Mucosa of descending colon (tissue), 3 donors: ENCODE measurements at places on chromosomes 3 and 15.
A peak's percentile ranks its signal among the peaks of the same experiment; 100 is the strongest.

DNA sequence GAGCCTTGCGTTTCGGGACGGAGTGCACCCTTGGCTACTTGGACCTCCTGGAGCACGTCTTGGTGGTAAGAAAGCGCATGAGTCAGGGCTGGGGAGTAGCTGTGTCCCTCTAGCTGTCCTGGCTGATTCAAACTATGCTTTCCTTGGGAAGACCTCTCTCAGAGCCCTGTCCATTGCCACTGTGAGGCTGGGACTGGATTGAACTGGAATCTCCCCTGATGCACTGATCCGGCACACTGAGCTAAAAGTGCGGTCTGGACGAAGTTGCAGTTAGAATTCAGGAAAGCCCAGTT, 232.6 kb upstream of the TPM1 start:
- no peak for DNase-seq

DNA sequence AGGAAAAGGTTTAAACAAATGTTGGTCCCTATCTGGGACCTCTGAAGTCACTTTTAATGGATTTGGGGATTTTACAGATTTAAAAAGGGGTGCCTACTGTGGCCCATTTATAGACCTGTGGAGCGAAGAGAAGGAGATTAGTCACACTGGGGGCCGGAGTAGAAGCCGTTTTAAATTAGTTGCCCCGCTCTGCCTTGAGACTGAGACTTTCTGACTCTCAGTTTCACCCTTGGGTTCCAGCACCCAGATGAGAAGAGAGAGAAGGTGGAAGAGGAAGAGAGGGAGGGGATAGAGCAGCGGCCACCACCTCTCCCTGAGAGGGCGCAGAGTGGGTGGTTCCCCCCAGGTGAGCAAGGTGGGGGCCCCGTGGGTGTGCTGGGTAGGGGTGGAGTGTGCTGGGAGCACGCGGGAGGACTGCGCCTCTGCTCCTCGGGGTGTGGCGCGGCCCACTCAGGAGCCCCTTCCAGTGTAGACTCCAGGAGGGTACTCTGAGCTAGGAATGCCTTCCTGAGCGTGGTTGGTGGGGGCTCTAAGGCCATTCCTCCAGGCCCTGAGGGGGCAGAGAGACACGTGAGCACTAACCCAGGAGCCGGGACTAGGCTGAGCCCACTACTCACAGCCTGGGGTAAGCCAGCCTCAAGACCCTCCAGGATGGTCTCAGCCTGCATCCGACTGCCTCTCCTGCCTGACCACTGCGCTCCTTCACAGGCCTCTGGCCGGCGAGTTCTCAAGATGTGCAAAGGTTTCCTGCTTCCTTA, 32.6 kb upstream of the RAB6B start:
- DNase-seq: no peak

- DNase-seq: no peak
Measured at GRCh38 chr3:119221779-119222320, 18.8 kb downstream of the B4GALT4 start.

DNA sequence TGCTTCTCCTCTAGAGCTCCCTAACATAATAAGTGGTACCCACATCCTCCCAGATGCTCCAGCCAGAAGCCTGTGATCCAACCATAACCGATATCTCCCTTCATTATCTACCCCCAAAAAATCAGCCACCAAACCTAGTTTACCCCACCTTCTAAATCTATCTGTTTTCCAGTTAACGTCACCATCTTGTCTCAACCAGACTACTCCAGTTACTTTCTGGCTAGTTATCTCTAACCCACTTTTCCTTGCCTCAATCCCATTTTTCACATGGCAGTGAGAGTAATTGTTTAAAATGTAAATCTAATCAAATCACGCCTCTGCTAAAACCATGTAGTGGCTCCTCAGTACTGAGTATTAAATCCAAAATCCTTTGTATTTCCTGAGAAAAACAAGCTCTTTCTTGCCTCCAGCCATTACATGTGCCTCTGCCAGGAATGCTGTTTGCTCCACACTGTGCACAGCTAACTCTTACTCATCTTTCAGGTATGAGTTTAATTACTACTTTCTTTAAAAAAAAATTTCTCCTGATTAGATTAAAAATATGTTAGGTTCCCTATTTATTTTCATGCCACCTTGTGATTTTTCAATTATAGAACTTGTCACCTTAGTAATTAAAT, 15.4 kb downstream of the CCDC54 start:
- no peak for DNase-seq

GRCh38 chr15:75545064-75545463, 34.1 kb downstream of the PTPN9 start:
- DNase-seq: no peak

DNA sequence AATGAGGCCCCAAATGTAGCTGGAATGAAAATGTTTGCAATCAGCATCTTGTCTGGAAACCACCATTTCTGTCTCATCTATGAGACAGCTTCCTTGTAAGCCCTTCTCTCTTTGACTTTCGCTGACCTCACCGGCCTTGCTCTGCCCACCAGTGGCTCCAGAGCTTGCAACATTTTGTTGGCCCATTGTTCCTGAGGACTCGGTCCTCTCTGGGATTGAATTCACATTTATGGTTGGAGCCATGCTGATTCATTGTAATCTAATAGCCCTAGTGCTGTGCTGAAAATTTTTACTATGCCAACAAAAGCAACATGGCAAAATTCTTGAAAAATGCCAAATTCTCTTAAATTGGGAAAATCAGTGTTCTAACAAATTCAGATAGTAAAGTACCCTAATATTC, 37.2 kb downstream of the ABHD5 start:
- DNase-seq: no peak

- no peak for DNase-seq
Measured at GRCh38 chr3:51373658-51374421, 11.3 kb upstream of the MANF start.

DNA sequence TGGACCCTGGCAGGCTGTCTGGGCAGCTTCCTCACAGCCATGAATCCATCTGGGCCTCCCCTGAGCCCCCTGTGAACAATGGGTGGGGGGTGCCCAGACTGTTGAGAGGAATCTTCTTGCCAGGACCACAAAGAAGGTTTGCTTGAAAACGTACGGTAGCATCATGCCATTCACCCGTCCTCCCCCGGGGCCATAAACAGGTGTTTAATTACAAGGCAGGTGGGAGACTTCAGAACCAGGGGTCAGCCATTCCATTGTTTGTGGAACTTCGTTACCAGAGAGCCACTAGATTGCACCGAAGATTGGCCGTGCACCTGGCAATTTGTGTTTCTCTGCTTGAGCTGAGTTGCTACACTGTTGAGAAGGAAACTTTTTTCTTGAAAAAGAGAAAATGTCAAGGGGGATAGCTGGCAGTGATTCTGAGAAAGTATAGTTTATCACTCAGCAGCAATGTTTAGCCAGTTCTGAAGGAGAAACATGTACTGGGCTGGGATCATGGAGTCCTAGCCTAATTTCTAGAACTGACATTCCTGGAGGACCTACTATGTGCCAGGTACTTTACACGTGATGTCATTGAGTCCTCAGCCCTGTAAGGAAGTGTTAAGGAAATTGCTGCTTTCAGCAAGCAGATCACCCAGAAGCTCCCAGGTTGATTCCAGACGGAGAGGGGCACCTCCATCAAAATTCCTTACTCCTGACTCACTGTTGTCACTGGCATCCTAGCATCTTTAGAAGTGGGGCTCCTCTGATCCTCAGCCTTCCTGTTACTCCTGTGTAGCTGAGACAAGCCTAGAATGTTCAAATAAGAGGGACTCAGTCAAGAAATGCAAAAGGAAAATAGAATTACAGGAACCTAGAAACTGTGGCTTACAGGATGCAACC, 103.8 kb upstream of the UBE2E1 start:
- DNase-seq: no peak

DNA sequence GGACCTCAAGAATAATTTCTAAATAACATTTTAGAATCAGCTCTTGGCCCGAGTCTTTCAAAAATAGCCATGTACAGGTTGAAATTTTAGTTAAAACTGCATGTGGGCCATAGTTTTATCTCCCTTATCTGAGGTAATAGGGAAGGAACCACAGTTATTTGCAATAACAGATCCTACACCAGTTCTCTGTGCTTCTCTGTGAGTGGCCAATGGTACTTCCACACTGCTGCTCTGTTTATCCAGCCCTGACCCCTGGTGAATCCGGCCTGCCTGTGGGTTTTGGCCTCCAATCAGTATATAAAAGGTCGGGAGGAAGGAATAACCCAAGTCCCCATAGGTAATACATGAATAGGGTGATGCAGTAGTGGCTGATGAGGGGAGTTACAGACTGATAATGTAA, 48.0 kb upstream of the TNIK start:
- DNase-seq: no peak

GRCh38 chr3:70308760-70309159, 3.7 kb downstream of the MDFIC2 start:
- DNase-seq: no peak

DNA sequence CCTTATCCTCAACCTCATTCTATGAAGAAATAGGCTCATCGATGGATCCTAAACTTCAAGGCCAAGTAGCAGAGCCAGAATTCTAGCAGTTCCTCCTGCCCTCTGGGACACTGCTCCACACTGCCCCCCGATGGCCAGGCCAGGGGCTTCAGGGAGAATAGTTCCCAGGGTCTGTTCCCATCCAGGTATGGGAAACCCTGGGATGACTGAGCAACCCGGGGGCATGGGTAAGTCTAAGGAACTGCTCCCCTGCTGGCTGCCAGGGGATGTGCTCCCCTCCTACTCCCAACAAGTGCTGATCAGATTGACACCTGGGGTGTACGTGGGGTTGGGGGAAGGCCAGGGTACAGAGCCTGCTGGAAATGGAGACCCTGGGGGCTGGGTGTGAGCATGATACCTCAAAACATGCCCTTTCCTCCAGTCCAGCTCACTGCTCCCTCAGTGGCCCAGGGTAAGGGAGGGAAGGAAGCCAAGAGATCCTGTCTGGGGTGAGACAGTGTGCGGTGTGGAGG, 7.6 kb downstream of the ULK3 start:
- no peak for DNase-seq

DNA sequence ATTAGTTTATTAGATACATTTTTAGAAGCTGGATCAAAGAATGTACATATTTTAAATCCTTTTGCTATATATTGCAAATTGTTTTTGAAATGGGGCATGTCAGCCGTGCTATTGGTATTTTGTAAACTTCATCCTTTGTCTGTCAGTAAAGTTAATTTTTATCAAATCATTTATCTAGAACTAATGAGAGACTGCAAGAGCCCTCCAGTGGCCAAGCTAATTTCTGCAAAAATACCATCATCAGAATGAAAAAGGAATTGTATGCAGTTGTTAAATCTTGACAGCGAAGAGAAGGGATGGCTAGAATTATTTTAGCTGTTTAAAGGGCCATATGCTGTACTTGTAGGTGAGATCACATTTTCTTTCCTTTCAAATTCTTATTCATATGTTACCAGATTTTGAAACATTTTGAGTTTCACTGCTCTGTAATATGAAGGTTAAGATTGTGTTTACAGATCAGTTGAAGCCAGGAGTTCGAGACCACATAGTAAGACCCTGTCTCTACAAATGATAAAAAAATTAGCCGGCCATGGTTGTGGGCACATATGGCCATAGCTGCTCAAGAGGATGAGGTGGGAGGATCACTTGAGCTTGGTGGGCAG, 8.1 kb upstream of the CLDN11 start:
- DNase-seq: peak; percentile 58

GRCh38 chr15:100714749-100715342, 112.5 kb downstream of the ASB7 start:
- DNase-seq: no peak

DNA sequence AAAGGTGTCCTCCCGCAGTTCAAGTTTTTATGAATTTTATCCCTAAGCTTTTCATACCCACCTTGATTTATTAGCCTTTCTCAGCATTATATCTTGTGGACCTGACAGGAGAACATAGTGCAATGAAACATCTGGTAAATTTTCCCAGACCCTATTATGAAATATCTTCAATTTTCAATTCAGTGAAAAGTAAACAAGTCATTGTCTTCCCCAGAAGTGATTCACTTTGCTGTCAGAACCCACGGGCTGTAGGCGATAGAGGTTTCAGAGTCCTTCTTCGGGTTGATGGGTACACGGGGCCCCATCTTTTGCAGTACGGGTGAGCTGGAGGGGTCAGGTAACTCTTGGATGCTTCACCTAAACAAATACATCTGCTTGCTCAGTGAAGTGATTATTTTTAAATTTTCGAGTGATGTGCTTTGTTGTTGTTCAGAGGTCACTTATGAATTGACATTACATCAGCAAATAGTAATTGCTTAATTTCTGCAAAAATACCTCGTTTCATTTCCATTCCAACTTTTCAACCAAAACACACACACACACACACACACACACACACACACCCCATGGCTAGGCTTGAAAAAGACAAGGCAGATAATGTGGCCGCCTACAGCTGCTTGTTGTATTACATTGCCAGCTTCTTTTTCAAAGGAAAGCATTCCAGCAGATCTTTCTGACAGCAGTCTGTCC, 102.9 kb downstream of the SEMA6D start:
- no peak for DNase-seq

DNA sequence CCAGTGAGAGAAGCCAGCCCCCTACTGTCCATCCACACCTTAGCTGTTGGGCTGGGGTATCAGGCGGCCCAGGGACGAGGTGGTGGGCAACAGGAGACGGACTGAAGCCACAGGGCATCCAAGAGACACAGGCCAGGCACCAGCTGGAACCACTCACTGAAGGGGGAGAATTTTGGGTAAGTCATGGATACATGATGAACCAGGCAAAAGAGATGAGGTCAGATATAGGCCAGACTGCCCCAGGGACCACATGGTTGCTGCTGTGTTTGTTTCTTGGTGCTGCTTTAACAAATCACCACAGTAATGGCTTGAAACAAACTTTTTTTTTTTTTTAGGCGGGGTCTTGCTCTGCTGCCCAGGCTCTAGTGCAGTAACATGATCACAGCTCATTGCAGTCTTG, 66.4 kb downstream of the SEMA5B start:
- DNase-seq: no peak

- DNase-seq: no peak
Measured at GRCh38 chr3:122263058-122263457, 62.0 kb upstream of the CSTA start.

GRCh38 chr3:129605203-129605921, 1.1 kb downstream of the PLXND1 start:
- DNase-seq: no peak

DNA sequence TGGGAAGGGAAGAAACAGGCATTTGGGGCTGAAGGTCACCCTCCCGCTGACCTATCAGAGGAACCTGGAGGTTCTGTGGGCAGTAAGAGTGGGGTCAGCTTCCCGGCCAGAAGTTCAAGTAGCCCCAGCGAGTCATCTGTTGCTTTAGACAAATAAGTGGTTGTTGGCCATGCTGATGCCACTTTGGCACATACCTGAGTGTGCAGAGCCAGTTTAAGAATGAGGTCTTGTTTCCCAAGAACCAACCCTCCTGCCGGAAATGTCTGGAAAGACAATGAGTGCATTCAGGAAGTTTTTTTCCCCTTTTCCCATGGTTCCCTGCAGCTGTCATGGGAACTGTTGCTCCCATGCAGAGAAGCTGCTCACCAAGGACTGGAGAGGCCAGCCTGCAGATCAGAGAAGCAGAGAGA, 166.7 kb downstream of the ZNF621 start:
- no peak for DNase-seq

- no peak for DNase-seq
Measured at GRCh38 chr3:138812806-138813205, 21.9 kb downstream of the PIK3CB start.

GRCh38 chr3:149209431-149209830, 12.2 kb downstream of the CP start:
- no peak for DNase-seq

GRCh38 chr15:38147246-38147645, 105.4 kb upstream of the SPRED1 start:
- DNase-seq: no peak
